Effector memory CD8-positive, alpha-beta T cell (primary cell): ENCODE measurements at places on chromosomes 1 and 21.

GRCh38 chr1:109357616-109358015 lies 40.1 kb downstream of the SORT1 start:
- no peak for DNase-seq
- H3K27me3 ChIP-seq, result peaks cover 6% of the 10 kb centered on the region
- H3K27ac ChIP-seq, result no peak overlapping the region

GRCh38 chr1:83756984-83757717 lies 241.8 kb downstream of the TTLL7 start:
- no peaks in the 10 kb centered on the region for H3K36me3 ChIP-seq
- H3K27ac ChIP-seq, result no peak overlapping the region
- no peak for DNase-seq
- no peak overlapping the region for H3K4me3 ChIP-seq

DNA sequence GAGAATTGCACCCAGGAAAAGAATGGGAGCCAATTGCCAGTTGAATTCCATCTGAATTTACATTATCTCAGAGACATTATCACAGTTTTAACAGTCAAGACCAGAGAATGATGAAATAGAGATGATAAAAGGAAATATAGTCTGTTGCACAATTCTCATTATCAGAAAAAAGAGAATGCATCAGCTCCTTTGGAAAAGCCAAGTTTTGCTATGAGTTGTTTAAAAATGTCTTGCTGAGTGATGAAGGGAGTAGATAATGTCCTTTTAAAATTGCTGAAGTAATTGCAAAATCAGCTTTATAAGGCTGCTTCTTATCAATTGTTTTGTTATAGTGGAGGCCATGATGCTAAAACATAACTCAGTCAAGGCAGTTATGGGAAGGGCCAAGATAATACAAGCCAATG lies 37.9 kb upstream of the EEIG2 start:
- no peaks in the 10 kb centered on the region for H3K4me1 ChIP-seq
- DNase-seq, result no peak
- peaks cover 27% of the 10 kb centered on the region for H3K27me3 ChIP-seq
- no peaks in the 10 kb centered on the region for H3K36me3 ChIP-seq
- no peak overlapping the region for H3K4me3 ChIP-seq

DNA sequence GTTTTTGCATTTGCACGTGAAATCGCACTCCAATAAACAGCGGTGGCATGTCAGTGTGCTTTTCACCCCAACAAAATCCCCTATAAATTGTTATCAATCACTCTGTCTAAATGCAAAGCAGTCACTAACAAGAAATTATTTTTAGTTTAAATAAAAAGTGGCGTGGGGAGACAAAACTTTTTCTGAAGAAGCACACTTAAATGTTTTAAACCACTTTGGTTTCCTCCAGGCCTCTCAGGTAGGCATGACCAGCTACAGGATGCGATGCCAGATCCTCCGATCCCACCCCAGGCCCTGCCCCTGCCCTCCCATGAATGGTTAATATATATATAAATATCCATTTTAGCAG lies 3.6 kb downstream of the FMO1 start:
- peaks cover 9% of the 10 kb centered on the region for H3K4me1 ChIP-seq
- peak overlapping the region; percentile 69 for H3K4me3 ChIP-seq
- peaks cover 55% of the 10 kb centered on the region for H3K27me3 ChIP-seq
- DNase-seq, result no peak

DNA sequence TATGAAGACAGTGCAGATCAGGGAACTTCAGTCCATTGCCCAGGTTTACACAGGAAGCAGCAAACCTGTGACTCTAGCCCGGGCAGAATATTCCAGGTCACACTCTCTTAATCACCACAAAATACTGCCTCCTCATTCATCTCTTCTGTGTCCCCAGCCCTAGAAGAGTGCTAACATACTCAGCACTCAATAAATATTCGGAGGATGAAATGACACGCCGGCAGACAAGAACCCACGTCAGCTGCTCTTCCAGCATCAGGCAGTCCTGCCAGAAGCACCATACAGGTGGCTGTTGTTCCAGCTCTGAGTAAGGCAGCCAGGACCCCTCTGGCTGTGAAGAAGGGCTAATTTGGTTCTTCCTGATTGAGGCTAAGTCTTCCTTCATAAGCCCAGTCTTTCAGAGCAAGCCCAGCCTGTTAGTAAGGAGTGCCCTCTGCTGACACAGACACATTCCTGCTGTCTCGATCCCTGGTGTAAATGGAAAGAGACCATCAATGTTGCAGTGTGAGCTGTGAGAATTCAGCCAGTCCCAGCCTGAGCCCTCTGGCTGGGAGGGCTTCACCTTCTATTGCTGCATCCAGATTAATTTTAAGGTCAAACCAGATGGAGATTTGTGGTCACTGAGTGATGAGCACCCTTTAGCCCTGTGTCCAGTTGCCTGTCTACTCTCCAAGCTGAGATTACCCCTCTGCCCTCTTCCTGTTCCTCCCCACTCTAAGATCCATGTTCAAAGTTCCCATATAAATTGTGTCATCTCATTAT lies 45.0 kb upstream of the KIRREL1 start:
- DNase-seq, result no peak
- H3K36me3 ChIP-seq, result no peaks in the 10 kb centered on the region
- H3K27ac ChIP-seq, result no peak overlapping the region

GRCh38 chr1:113542221-113542701 lies 151.9 kb downstream of the MAGI3 start:
- H3K4me3 ChIP-seq, result no peak overlapping the region
- no peaks in the 10 kb centered on the region for H3K4me1 ChIP-seq
- H3K27me3 ChIP-seq, result peaks cover 6% of the 10 kb centered on the region
- DNase-seq, result no peak
- no peak overlapping the region for H3K27ac ChIP-seq
- H3K36me3 ChIP-seq, result peaks cover 5% of the 10 kb centered on the region

DNA sequence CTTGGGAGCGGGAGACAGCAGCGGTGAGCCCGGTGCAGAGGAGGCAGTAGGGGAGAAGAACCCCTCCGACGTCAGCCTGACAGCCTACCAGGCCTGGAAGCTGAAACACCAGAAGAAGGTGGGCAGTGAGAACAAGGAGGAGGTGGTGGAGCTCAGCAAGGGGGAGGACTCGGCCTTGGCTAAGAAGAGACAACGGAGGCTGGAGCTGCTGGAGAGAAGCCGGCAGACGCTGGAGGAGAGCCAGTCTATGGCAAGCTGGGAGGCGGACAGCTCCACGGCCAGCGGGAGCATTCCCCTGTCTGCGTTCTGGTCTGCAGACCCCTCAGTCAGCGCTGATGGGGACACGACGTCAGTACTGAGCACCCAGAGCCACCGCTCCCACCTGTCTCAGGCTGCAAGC lies 32.9 kb downstream of the STYXL2 start:
- H3K36me3 ChIP-seq, result no peaks in the 10 kb centered on the region
- H3K27me3 ChIP-seq, result peaks cover 47% of the 10 kb centered on the region
- no peak overlapping the region for H3K27ac ChIP-seq
- H3K4me1 ChIP-seq, result no peaks in the 10 kb centered on the region

DNA sequence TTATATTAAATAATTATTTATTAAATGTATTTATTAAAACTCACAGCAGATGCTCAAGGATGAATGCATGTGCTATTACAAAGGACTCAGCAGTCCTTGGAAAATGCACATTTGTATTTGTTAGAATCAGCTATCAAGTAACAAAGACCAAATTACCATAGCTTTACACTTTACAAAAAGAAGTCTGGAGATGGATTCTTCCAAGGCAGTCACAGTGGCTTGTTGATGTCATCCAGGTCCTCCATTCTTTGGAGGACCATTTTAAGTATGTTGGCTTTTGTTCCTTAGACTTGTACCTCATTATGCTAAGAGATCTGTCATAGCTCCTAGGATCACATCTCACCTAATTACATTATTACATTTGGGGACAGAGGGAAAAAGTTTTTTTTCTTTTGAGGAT lies 63.4 kb downstream of the NTMT2 start:
- H3K4me3 ChIP-seq, result no peak overlapping the region
- DNase-seq, result no peak
- H3K4me1 ChIP-seq, result no peaks in the 10 kb centered on the region
- peaks cover 20% of the 10 kb centered on the region for H3K27me3 ChIP-seq
- H3K36me3 ChIP-seq, result no peaks in the 10 kb centered on the region
- no peak overlapping the region for H3K27ac ChIP-seq

DNA sequence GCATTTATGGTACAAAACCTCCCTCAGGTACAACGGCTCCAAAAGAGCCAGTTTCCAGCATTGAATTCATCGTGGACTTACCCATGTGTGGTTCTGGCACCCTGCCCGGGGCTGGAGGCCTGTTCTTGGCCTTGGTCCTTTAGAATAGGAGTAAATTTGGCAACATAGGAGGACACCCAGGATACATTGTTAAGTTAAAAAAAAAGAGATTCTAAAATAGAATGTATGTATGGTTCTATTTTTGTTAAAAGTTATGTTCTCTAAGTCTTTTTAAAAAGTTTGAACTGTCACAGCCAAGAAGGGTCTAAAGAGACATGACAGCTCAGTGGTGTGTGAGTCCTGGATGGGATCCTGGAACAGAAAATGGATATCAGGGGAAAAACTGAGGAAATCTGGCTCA lies 25.9 kb downstream of the EPHX1 start:
- H3K27me3 ChIP-seq, result no peaks in the 10 kb centered on the region
- H3K4me1 ChIP-seq, result peaks cover 4% of the 10 kb centered on the region
- H3K27ac ChIP-seq, result no peak overlapping the region
- no peak for DNase-seq
- no peak overlapping the region for H3K4me3 ChIP-seq

DNA sequence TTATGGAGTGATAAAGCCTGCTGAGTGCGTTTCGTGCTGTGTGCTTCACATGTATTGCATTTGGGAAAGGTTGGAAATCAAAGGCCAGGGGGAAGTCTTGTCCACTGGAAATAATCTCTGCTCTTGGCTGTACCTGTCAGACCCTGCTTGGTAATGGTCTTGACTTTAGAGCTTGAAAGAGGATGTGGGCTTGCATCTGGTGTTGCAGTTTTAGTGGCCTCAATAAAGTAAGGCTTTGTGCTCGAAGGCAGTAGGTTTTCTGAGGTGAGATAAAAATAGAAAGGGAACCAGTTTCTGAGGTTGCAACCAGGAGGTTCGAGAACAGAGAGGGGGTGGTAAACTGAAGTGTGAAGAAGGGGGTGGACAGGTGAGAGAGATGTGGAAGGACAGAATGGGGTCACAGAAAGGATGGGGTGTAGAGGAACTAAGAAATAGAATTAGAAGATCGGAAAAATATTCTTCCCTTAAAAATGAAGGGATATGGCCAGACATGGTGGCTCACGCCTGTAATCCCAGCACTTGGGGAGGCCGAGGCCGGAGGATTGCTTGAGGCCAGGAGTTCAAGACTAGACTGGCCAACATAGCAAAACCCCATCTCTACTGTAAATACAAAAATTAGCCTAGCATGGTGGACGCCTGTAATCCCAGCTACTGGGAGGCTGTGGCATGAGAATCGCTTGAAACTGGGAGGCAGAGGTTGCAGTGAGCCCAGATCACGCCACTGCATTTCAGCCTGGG lies 1.5 kb downstream of the S100PBP start:
- peak overlapping the region; percentile 86 for H3K4me3 ChIP-seq
- peak overlapping the region; percentile 47 for H3K27ac ChIP-seq
- DNase-seq, result peak; percentile 24
- H3K36me3 ChIP-seq, result peaks cover 15% of the 10 kb centered on the region
- H3K27me3 ChIP-seq, result no peaks in the 10 kb centered on the region

DNA sequence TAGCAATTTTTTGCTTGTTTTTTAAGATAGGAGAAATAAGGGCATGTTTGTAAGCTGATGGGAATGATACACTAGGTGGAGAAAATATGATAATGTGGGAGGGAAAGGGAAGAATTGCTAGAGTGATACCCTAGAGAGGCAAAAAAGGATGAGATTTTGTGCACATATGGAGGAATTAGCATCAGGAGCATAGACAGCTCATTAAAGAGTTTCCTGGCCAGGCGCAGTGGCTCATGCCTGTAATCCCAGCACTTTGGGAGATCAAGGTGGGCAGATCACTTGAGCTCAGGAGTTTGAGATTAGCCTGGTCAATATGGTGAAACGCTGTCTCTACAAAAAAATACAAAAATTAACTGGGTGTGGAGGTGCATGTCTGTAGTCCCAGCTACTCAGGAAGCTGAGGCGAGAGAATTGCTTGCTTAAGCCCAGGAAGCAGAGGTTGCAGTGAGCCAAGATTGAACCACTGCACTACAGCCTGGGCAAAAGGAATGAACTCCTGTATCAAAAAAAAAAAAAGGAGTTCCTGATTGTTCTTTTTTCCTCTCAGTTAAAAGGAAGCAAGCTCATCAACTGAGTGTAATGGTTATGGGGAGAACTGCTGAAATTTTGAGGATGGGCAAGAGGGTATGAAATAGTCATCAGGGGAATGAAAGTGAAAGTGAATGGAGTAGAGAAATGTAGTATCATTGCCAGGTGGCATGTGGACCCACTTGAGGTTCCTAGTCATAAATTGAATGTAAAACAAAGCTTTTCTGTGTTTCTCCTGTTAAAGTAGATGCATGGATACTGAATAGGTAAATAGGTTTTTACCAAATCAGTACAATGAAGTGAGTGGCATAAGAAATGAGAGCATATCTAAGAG lies 35.5 kb downstream of the SH3GLB1 start:
- H3K4me1 ChIP-seq, result no peaks in the 10 kb centered on the region
- H3K27me3 ChIP-seq, result no peaks in the 10 kb centered on the region
- no peak for DNase-seq
- H3K36me3 ChIP-seq, result peaks cover 36% of the 10 kb centered on the region
- H3K4me3 ChIP-seq, result no peak overlapping the region
- no peak overlapping the region for H3K27ac ChIP-seq

DNA sequence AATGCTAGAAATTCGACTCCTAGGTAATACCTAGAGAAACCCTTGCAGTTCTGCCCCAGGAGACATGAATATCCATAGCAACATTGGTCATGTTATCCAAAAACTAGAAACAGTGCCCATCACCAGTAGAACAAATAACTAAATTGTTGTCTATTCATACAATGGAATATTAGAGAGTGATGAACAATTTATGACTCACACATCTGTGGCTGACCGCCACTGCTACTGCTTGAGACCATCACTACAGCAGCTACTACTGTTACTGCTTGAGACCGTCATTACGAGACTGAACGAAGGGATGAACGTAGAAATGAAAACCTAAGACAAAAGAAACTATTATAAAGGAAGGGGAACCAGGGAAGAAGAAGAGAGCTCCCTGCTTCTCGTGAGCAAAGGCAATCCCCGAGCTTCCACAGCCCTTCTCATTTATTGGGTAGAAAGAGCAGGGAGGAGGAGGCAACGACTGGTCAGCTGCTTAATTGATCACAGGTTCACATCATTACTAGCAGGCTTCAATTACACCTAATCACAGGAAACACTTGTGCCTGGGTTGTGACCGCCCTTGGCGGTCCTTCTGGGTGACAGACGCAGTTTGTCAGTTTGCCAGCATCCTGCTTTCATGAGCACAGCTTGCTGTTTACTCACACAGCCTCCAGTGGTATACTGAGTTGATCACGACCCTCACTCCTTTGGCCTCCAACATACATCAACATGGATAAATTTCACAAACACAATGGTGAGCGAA lies 14.1 kb upstream of the PADI4 start:
- H3K27ac ChIP-seq, result no peak overlapping the region
- DNase-seq, result no peak
- H3K4me3 ChIP-seq, result no peak overlapping the region
- peaks cover 72% of the 10 kb centered on the region for H3K27me3 ChIP-seq
- H3K36me3 ChIP-seq, result no peaks in the 10 kb centered on the region
- no peaks in the 10 kb centered on the region for H3K4me1 ChIP-seq

DNA sequence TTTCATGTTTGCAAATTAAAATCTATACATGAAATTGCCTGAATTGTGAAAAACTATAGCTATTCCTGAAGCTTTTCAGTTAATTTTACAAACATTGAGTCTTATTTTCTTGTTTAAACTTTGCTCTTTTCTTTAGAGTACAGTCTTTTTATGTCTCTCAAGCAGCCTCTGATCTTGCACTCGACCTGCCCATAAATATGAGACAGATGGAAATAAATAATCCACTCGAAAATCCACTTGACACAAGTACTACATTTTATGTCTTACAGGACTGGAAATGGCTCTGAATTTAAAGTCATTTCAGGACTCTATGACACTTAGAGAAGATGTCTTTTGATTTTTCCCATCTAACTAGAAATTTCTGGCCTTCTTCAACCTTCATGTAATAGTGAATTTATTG lies 283.8 kb downstream of the USP25 start:
- H3K27ac ChIP-seq, result no peak overlapping the region
- no peak overlapping the region for H3K4me3 ChIP-seq
- no peaks in the 10 kb centered on the region for H3K27me3 ChIP-seq
